Left lung (tissue), 14 donors: ENCODE measurements at places on chromosomes 4 and X. TPM values are rescaled to one million over a fixed set of nuclear protein-coding genes. Genes with fewer than 3 reads are reported as not detected.

DNA sequence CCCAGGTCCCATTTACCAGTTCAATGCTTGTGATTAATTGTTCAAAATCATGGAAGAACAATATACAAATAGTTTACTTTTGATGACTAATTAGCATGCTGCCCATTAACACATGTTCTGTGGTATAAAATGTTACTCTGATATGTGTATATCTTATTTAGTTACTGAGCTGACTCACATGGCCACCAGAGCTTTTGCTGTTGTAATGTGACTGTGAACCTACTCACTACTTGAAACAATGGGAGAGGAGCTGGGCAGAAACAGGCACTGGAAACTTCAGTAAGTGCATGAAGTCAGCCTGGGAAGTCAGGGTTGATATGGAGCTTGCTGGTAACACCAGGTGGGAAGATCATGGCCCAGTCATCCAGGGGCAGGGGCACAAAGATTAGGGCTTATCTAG, 72.7 kb upstream of the MAD2L1 start:
- H3K27me3 ChIP-seq = no peaks in the 10 kb centered on the region
- DNase-seq = no peak
- no peak overlapping the region for H3K4me3 ChIP-seq
- no peak overlapping the region for H3K27ac ChIP-seq

- H3K4me3 ChIP-seq = no peak overlapping the region
- DNase-seq = no peak
- no peak overlapping the region for H3K27ac ChIP-seq
- no peaks in the 10 kb centered on the region for H3K27me3 ChIP-seq
Observed at GRCh38 chr4:118112117-118113046, 78.1 kb downstream of the NDST3 start.

- no peaks in the 10 kb centered on the region for H3K4me1 ChIP-seq
- H3K4me3 ChIP-seq = no peak overlapping the region
- H3K36me3 ChIP-seq = no peaks in the 10 kb centered on the region
- no peak overlapping the region for H3K27ac ChIP-seq
- DNase-seq = no peak
- H3K27me3 ChIP-seq = no peaks in the 10 kb centered on the region
Observed at GRCh38 chr4:146121757-146122156, 53.8 kb upstream of the LSM6 start.

Gene IL2
- total RNA-seq = not detected

DNA sequence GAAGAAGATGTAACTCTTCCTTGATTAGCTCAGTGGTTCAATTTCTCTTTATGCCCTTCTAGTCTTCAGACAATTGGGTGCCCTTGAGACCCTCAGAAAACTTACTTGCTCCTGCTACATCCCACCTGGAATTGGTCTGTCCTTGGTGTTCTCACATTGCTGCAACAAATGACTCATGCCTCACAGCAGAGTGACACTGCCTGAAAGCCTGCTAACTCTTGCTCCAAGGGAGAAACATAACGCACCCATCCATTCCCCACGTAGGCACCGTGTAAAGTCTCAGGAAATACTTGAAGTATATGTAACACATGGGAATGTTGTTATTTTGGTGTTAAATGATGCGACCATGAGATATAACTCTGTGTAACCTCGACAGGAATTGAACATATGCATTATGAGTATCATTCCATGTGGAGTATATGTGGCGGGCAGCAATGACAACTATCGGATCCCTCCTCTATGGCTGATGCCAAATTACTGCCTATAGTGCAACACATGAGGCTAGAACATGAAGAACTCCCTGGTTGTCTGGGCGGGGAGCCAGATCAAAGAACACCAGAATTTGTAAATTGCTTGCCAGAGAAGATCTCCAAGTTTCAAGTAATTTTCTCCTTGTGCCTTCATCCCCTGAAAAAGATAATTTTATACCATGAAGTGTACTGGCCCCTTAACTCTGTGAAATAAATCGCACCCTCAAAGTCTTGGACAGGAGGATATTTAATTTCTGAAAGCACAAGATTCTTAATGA, 231.3 kb upstream of the STK26 start:
- no peak for DNase-seq
- H3K27me3 ChIP-seq = no peaks in the 10 kb centered on the region
- H3K36me3 ChIP-seq = no peaks in the 10 kb centered on the region
- H3K4me3 ChIP-seq = no peak overlapping the region

Gene DSPP
- not detected for total RNA-seq
